Stimulated activated CD8-positive, alpha-beta memory T cell treated with anti-CD3 and anti-CD28 coated beads, Interleukin-7, amount 100 ng/mL, for 1 hour (primary cell): ENCODE measurements at places on chromosomes 2 and 18.

DNA sequence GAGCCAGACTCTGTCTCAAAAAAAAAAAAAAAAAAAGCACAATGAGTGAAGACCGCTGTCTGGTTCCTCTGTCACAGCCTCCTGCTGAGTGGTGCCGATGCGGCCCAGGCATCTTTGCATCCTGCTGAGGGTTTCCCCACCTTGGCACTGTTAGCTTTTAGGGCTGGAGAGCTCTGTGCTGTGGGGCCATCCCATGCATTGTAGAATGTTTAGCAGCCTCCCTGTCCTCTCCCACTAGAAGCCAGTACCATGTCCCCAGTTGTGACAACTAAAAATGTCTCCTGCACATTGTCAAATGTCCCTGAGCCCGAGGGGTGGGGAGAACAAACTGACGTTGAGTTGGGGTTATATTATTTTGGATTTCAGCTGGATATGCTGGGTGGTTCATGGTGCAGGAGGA is 7.9 kb upstream of the COLEC11 start:
- no peak for DNase-seq

- DNase-seq: no peak
Observed at GRCh38 chr2:235860871-235861270, 307.3 kb downstream of the GBX2 start.

- DNase-seq: no peak
Observed at GRCh38 chr2:98295721-98296414, 50.4 kb upstream of the CNGA3 start.

- DNase-seq: no peak
Observed at GRCh38 chr2:203799908-203800307, 67.7 kb upstream of the CTLA4 start.

- no peak for DNase-seq
Observed at GRCh38 chr18:69658103-69658502, 257.4 kb downstream of the DOK6 start.

- DNase-seq: no peak
Observed at GRCh38 chr18:57792631-57793301, 10.3 kb downstream of the ATP8B1 start.

GRCh38 chr2:144632809-144633208 is 112.9 kb upstream of the ZEB2 start:
- no peak for DNase-seq

DNA sequence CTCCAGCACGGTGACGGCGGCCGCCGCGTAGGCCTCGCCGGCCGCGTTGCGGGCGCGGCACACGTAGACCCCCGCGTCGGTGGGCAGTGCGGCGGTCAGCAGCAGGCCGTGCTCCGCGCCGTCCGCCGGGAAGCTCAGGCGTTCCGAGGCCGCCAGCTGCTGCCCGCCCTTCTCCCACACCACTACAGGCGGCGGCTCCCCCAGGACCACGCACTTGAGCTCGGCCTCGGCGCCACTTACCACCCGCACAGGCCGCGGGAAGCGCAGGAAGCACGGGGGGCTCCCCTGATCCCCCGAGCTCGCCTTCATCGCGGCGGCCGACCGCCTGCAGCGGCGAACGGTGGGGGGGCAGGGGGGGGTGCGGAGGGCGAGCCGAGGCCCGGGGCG is 422 bp downstream of the OBSL1 start:
- DNase-seq: no peak

DNA sequence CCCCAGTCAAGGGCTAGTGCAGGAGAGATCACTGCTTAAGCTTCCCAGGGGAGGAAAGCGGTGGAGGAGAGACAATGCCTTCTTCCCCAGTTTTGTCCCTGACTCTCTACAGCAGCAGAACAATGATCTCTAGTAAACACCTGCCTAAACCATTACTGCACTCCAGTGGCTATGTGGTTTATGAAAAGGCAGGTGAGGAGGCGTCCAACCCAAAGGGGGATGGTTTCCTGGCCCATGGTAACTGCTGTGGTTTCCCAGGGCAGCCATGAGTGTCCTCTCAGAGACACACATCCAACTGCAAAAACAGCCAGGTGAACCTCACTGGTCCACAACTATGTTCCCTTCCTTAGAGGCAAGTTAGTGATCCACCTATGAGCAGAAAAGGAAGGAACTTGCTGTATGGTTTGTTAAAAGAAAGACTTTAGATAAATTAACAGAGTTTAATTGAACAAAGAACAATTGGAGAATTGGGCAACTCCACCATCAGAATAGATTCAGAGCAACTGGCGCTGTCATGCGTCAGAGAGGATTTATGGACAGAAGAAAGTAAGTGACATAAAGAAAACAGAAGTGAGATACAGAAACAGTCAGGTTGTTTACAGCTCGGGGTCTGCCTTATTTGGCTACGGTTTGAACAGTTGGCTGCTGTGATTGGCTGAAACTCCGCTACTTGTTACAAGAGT is 4.8 kb upstream of the TTC39C start:
- DNase-seq: no peak

- no peak for DNase-seq
Observed at GRCh38 chr2:109611467-109612095, 2.2 kb downstream of the SEPTIN10 start.

GRCh38 chr18:38644875-38645641 is 1079.5 kb upstream of the CELF4 start:
- no peak for DNase-seq

DNA sequence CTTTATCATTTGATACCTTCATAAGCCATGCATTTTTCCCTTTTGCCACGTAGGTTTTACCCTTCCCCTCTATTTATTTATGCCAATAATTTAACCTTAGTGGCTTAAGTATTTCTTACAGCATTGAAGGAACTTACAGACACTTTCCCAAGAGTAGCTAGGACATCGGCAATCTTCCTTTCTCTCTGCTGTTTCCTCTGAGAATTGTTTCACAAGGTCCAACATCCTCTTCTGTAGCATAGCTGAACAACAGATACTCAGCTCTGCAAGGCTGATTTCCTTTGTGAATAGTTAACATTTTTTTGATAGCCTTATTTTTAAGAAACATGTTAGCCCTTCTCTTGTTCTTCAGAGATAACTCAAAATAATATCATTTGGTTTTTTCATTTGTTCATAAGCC is 1.1 kb upstream of the GCA start:
- DNase-seq: no peak

DNA sequence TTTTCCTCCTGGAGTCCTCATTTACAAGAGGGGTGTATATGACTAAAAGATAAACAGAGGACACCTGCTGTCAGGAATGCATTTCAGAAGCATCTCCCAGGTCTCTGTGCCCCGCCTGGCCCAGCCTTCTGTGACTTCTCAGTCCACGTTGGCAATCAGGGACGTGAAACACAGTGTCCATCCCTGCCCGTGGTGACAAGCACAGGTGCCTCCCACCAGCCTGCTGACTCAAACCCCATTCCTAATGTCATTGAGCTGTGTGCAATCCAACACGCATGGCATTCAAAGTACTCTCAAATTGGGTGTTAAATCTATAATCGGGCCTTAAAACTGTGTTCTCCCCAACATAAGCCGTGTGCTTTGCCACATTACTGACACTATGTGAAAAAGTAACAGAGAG is 343.2 kb downstream of the EIPR1 start:
- DNase-seq: no peak

- no peak for DNase-seq
Observed at GRCh38 chr2:165582409-165582808, 112.9 kb downstream of the CSRNP3 start.

- DNase-seq: no peak
Observed at GRCh38 chr2:223532161-223532560, 70.0 kb downstream of the SCG2 start.

- DNase-seq: no peak
Observed at GRCh38 chr2:163682695-163683094, 53.1 kb downstream of the FIGN start.

DNA sequence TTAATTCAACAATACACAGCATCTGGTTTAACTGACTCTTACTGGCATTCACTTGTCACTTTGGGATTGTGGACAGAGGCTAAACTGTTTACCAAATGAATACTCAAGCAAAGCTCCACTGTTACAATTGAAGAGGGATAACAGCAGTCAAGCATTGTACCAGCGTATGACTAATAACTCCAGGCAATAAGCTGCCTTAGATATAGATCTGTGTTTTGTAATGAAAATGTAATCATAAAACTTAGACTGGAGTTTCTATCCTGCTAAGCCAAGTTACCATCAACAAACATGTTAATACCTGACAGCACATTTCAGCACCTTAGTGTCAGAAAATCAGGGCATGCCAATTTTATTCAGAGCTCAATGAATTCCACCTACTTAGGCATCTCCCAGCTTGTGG is 889.5 kb downstream of the EPHA4 start:
- no peak for DNase-seq

DNA sequence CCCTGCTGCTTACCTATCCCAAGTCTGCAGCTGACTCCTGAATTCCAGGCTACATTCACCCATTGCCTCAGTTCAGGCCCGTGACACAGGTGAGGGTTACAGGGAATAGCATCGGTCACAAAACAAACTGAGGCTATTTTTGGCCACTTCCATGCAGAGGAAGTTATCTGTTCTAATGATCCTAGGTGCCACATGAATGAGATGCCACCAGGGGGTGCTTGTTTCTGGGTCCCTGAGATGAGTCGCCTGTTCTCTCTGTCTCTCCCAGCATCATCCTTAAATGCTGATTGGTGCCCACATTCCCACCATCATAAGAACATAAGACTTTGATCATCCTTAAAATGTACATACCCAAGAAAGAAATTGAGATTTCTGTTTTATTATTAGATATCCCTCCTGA is 119.0 kb upstream of the CELF4 start:
- DNase-seq: no peak

DNA sequence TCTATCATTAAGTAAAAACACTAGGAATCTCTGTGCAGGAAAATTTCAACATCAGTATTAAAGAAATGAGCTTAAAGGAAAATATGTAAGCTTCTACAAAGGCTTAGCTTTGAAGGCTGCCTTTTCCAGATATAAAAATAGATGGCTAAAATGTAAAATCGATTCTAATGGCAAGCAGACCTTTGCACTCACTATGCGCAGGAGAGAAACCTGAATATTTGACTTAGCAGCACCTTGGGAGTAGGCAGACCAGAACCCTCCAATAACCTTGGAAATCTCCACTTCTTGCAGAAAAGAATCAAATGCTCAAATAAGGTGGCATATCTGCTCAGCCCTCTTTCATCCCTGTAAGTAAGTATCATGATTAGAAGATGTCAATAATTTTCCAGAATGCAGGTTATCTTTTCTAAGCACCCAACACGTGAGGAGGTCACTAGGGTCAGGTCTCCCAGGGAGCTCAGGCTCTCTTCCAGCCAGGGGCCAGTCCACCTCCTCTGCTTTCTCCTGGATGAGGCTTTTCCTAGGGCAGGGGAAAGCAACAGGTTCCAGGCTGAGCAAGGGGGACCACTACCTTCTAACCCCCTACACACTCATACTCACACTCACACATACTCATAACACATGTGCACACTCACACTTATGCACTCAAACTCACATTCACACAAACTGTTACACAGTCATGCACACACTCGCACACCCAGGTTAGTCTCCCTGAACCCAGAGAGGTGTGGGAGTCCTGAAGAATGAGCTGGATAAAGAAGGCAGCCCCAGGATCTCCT is 3.8 kb downstream of the PIEZO2 start:
- no peak for DNase-seq

GRCh38 chr18:47287911-47288585 is 36.6 kb upstream of the SKOR2 start:
- no peak for DNase-seq

- no peak for DNase-seq
Observed at GRCh38 chr2:122063716-122064115, 308.3 kb downstream of the TSN start.

DNA sequence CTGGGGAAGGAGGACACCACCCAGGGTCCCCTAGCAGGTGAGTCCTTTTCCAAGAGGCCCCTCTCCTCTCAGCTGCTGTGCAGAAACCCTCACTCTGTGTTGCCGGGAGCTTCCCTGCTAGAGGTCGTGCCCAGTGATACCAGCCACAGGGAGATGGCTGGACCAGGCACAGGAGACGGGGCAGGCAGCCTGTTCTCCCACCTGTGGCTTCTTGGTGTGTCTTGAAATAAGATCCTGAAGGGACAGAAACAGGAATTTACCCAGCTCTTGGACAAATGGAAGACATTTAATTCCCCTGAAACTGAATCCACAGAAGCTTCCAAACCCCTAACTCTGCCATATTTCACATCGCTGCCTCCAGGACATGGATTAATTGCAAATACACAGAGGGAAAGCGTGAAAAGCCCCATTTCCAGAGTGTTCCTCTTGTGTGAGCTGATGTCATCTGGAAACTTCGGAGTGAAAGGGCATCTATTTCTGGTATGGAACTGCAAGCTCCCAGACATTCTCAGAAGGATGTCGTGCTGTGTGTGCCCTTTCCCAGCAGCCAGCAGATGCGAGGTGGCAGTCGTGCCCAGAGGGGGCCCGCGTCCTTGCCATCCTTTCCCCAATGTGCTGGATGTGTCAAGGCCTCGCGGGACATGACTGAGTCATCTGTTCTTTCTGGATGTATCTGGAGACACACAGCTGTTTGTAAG is 177.7 kb downstream of the SEPTIN10 start:
- DNase-seq: no peak

DNA sequence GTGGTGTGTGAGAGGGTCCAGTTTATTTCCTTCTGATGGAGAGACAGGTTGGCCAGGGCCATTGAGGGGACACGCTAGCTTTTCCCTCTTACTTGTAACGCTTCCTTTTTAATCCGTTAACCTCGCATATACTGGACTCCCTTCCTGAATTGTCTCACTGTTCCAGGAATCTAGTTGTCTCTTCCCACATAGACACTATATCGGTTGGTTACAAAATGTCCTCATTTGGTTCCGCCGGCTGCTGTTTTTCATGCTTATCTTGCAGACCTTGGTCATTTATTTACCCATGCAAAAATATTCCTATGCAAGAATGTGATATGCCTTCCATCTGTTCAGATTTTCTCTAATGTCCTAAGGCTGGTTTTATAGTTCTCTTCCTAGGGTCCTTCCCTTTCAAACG is 35.0 kb downstream of the NEURL3 start:
- no peak for DNase-seq

GRCh38 chr2:239819091-239819973 is 205.8 kb downstream of the NDUFA10 start:
- no peak for DNase-seq

DNA sequence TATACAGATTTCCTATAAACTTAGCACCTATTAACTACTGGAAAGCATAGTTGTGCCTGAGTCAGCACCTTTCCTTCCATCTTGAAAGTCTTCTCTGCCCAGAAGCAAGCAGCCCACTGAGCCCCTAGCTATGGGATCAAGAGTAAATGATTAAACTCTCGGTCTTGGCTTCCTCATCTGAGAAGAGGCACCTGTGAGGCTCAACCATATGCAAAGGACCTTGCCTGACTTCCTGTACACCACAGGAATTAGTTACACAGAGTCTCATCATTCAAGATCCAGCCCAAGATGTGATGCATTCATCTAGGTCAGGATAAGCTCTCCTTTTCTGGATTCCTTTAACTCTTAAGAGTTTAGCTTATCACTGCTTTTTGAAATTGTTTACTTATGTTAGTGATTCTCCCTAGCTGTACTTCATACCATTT is 96.0 kb downstream of the CDH2 start:
- DNase-seq: no peak

- no peak for DNase-seq
Observed at GRCh38 chr2:71614976-71615766, 161.8 kb downstream of the DYSF start.
